ENCODE measurements at places on chromosomes 1 and 21.

- no peak for DNase-seq
Observed at GRCh38 chr1:14403961-14404645, 194.4 kb upstream of the KAZN start.

DNA sequence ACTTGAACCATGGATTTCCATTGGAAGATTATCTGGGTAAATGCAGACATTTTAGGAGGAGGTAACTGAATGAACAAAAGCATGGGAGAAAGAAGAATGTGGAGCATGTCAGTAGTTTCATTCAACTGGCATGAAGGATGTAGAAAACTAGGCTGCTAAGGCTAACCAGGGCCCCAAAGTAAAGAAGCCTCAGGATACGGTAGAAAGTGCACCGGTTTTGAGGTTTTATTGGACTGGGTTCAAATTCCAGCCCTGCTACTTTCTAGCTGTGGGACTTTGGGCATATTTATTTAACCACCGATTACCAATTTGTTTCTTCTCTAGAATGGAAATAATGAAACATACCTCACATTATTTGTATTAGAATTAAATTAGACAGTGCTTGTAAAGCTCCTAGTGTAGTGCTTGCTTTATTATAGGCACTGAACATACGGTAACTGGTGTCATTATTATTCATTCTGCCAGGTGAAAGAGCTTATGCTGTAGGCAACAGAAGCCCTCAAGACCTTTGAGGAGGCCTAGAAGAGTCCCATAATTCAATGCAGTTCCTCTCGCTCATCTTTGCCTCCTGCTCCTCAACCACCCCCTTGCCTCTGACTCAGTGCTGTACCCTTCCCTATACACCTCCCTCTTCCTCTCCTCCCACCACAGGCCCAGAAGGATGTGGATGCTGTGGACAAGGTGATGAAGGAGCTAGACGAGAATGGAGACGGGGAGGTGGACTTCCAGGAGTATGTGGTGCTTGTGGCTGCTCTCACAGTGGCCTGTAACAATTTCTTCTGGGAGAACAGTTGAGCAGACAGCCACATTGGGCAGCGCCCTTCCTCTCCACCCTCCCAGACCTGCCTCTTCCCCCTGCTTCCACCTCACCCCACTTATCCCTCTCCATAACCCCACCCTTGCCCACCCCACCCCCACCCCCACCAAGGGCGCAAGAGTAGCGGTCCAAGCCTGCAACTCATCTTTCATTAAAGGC, 2.5 kb upstream of the CHTOP start:
- no peak for DNase-seq

- DNase-seq: no peak
Observed at GRCh38 chr1:180926164-180926981, 13.7 kb downstream of the KIAA1614 start.

- peak; percentile 48 for DNase-seq
Observed at GRCh38 chr1:207217778-207218511, 103.5 kb upstream of the CD55 start.

- no peak for DNase-seq
Observed at GRCh38 chr1:6547301-6547700, 7.0 kb downstream of the NOL9 start.

DNA sequence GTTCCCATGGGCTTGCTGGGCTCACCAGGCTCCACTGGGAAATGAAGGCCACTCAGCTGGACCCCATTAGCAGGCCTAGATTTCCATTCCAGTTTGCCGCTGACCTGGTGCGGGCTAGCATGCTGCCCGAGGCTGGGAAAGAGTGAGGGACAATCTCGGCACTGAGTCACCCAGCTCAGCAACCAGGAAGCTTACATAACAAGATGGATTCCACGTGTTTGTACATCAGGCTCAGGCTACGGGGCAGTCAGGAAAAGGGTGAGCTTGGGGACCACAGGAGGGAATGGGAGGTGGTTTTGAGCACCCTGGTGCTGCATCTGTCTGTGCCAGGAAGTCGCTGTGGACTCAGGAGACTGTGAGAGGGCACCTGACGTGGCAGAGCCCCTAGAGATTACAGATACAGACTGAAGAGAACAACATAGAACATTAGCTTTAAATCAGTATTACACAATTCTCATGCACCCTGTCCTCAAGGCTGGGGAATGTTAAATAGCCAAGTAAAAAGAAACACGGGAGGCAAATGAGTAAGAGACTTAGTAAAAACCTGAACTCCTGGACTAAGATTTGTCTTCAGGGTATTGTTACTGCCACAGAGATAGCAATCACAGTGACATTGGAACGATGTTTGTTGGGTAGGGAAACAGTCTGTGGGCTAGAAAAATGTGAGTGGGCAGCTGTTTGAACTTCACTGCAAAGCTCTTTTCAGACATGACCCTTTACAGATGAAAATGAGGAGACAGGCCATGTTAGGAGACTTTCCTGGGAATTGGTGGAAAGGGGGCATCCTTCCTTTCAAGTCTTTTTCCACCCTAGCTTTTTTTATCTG, 51.1 kb downstream of the GLUL start:
- no peak for DNase-seq
